ENCODE measurements at places on chromosomes 5 and 9.

DNA sequence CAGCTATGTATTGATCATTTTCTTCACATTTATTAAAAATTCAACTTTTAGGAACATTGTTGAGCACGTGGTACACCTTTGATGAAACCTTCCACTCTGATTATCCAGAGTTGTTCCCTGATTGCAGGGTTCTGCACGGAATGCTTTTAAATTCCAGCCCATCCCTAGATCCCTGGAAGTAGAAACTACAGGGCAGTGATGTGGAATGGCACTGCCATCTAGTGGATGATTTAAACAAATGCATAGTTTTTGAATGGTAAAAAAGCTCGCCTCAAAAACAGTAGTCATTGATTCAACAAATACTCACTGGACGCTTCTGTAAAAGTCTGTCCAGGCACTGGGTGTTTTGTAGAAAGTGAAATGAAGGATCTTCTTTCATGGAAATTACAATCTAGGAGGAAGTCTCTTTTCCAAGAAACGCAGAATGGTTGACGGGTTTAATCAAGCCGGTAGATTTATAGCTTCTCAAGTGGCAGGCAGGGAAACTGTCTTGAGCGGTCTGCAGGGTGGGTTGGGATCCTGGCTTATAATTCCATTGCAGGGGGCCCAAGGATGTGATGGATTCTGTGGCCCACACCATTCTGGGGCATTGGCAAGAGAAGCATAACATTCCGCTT lies 118.4 kb downstream of the ARHGAP26 start:
- peak; percentile 29 for DNase-seq

DNA sequence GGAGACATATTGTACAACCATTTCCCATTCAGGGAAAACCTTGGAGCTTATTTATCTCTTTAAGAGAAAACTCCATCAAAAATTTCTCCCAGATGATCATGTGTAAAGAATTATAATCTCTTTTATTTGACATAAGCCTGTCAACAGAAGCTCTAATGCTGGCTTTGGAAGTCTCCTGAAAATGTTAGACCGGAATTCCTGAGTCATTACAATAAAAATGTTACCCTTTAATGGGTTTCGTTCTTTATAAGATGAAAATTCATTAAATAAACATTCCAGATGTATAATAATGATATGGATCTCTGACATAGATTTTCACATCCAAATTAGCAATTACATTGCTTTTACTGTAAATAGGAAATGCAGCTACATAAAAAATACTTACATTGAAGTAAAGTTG lies 1036.4 kb downstream of the EFNA5 start:
- DNase-seq = no peak

DNA sequence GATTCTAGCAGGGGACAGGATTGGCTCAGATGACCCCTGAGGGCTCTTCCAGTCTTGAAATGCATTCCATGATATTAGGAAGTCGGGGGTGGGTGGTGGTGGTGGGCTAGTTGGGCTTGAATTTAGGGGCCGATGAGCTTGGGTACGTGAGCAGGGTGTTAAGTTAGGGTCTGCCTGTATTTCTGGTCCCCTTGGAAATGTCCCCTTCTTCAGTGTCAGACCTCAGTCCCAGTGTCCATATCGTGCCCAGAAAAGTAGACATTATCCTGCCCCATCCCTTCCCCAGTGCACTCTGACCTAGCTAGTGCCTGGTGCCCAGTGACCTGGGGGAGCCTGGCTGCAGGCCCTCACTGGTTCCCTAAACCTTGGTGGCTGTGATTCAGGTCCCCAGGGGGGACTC lies 2.9 kb upstream of the MYOZ3 start:
- no peak for DNase-seq

- DNase-seq = no peak
Observed at GRCh38 chr9:132575811-132576210, 6.6 kb upstream of the BARHL1 start.

- DNase-seq = no peak
Observed at GRCh38 chr9:21690561-21690960, 111.9 kb upstream of the MTAP start.

GRCh38 chr5:135629666-135630065 lies 50.9 kb upstream of the CXCL14 start:
- DNase-seq = no peak

DNA sequence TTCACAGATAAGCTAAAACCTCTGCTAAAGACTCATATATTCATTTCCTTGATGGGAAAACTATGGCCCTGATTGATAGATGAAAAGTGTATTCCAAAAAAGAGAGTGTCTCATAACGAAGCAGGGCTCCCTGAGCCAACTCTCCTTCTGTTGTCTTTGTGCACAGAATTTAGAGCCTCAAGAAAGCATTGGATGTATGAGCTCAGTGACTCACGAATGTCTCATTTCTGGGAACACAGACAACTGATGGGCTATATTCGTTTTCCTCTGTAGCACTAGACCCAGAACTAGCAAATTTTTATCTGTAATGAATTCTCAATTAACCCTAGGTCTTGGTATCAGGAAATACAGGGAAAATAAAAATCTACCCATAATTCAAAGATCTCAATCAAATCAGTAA lies 88.4 kb downstream of the LMNB1 start:
- no peak for DNase-seq

DNA sequence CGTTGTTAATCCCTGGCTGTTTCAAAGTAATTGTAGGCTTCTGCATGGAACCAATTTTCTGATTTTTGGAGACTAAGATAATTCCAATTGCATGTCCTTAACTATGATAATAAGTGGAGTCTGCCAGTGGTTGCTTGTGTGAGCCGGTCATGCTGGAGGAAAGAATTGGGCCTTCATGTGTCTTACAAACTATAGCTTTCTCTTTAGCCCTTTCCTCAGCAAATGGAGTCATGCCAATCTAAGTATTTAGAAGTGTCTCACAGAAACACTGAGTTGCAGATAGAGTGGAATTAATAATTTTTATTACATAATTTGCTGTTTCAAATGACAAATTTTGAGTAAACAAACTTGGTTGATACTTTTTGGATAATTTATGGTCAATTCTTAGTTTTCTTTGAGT lies 200.4 kb downstream of the FBXL7 start:
- no peak for DNase-seq

DNA sequence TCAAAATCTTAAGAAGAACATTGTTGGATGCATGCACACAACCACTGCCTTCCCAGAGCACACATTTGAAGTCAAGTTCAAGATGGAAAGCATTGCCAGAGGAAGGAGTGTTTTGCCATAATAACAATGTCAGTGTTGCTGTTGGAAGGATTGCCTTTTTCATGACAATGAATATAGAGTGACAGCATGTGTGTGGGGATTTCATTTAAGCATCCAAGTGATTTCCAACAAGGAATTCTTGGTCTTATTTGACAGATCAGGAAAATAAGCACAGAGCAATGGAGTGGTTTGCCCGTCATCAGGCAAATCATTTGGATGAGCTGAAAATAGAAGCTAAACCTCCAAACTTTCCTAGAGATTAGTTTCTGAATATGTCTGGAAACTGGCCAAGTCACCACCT lies 140.0 kb upstream of the RAI14 start:
- DNase-seq = no peak

GRCh38 chr9:108436448-108436847 lies 419.3 kb downstream of the ACTL7B start:
- DNase-seq = no peak

- DNase-seq = no peak
Observed at GRCh38 chr5:14447958-14448911, 133.4 kb upstream of the OTULINL start.

GRCh38 chr5:76104027-76104426 lies 20.8 kb downstream of the SV2C start:
- no peak for DNase-seq

DNA sequence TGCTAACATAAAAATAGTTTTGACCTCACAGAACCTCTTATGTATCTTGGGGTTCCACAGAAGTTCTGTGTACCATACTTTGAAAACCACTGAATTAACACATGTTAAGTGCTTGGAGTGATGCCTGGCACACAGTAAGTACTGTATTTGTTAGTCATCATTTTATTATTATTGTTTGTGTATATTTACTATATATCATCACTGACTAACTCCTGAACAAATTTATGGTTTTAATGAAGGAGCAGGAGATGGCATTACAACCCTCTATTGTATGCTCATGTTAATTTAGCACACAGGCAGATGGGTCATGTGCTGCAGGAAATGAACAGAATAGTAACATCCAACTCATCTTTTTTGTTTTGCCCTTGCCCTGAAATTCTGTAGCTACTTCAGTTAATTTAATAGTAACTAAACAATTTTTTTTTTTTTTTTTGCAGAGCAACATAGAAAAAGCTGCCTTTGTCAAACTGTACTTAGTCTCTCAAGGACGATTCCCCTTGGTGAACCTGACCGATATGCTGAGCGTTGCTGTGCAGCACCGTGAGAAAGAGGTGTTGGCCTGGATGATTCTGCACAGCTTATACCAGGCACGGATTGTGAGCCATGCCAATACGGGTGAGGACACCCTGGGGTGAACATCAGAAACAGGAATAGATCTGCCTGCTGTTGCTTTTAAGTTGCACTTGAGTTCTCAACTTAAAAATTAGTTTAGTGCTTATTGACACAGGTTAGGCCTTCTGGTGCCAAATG lies 45.4 kb downstream of the HACD4 start:
- no peak for DNase-seq

DNA sequence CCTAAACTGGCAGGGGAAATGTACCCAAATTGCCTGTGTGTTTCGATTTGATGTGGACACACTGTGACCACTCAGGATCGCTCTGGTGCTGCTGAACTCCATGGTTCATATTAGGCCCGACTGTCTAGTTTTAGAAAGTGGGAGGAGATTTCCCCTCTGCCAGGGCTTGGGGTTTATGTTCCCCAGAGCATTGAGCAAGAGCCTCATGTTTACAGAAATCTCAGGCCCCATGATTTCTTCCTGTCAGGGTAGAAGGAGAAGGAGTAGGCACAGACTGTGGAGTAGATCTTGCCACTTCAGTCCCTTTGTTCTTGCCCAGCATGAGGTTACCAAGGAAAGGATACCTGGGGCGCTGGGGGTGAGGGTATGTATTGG lies 40.8 kb upstream of the GLRX start:
- no peak for DNase-seq

DNA sequence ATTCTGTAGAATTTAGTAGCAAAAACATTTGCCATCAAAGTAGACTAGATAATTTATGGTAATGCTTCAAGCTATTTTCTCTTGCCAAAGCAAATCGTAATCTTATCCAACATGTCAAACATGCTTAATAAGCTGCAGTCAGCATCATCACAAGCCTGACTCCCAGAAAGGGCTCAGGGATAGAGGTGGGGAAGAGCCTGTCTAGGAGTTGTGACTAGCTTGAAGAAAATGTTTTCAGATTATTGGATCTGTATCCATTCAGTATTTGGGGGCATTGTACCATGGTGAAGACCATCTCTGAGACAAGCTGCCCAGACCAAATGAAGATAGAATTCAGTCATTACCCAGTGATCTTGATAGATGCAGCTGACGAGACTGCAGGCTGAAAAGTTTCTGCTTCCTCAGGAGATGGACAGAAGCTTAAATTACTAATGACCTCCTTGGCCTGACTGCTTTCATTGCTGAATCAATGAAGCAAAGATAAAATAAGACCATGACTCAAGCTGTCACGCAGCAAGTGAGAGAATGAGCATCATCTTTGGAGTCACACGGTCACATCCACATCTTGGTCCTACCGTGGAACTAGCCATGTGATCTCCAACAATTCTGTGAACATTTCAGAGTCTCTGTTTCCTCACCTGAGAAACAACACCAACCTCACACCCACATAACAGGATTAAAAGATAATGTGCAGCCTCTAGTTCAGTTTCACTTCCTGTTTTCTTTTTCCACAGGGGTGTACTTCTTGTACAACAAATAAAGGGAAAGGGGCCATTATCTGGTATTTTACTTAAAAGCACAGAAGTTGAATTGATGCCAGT lies 9.4 kb downstream of the ERAP2 start:
- peak; percentile 65 for DNase-seq

DNA sequence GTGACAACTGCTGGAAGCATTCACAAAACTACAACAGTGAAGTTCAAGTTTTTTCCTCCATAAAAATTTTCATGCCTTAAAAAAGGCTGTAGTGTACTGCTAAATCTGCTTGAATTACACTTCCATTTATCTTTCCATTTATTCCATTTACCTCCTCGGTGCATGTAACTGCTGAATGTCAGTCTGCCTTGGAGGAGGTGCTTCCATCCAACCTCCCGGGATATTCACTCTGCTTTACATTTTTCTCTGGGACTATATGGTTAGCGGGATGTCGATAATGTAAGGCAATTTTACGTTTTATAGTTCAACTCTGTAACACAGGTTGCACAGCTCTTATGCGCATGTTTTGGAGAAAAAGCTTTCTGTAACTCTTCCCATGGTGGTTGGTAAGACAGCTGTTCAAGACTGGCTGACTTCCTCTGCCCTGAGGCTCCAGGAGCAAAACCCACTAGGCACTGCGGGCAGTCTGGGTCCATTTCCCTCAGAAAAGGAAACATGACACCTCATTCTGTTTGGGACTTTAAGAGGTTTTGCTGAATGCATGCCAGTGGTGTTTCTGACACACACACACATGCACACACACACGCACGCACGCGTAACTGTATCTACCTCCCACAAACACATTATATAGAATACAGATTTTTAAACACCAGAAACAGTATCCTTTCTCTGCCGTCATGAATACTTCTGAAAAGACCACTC lies 66.1 kb downstream of the SPTLC1 start:
- no peak for DNase-seq

DNA sequence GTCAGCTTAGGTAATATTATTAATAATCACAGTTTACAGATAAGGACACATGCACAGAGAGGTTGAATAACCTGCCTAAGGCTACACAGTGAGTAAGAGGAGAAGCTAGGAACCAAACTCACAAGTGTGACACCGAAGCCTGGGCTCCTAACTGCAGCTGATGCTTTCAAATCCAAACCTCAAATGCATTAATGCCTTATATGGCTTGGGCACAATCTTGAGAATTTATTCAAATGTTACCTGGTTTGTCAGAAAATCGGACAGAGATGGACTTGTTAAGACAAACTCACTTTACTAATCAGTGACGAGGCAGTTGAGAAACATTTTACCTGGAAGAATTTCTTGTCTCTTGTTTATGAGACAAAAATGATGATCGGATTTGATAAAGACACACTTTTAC lies 54.7 kb downstream of the DAP start:
- no peak for DNase-seq

DNA sequence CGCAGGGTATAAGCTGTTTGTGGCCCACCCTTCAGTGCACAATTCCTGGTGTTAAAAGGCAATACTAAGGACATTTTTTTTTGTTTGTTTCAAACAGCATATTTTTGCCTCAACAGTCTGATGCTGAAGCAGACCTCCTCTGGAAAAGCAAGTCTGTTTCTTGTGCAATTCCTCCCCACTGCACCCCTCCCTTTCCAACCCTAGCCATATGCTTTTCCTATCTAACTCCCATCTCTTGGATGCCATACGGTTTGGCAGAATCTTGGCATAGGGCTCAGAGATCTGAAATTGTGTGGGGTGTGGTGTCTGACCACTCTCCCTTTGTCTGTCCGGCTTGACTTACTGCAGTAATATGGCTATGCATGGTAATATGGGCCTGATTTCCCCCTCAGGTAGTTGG lies 161.6 kb downstream of the TMEM38B start:
- no peak for DNase-seq

All from CD4-positive, alpha-beta T cell treated with Interleukin-1 beta for 1 hour (primary cell).